ENCODE measurements at places on chromosomes 2 and 18.

GRCh38 chr2:7243276-7243675 lies 326.1 kb downstream of the RNF144A start:
- DNase-seq: no peak

DNA sequence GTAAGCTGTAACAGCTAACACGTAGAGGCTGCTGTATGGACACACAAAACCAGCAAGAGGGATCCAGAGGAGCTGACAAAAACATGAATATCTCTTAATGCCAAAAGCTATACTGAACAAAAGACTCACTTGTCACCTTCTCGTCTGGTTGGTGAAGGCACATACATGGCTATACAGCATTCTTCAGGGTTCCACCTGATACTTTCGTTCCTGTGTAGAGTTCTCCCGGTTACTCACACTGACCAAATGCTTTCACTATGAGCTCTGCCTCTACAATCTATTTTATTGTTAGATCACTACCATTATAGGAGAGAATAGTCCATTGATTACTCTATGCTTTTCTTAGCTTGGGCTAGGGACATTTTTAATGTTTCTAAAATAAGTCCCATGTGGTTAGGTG lies 193.1 kb downstream of the HNMT start:
- DNase-seq: no peak

DNA sequence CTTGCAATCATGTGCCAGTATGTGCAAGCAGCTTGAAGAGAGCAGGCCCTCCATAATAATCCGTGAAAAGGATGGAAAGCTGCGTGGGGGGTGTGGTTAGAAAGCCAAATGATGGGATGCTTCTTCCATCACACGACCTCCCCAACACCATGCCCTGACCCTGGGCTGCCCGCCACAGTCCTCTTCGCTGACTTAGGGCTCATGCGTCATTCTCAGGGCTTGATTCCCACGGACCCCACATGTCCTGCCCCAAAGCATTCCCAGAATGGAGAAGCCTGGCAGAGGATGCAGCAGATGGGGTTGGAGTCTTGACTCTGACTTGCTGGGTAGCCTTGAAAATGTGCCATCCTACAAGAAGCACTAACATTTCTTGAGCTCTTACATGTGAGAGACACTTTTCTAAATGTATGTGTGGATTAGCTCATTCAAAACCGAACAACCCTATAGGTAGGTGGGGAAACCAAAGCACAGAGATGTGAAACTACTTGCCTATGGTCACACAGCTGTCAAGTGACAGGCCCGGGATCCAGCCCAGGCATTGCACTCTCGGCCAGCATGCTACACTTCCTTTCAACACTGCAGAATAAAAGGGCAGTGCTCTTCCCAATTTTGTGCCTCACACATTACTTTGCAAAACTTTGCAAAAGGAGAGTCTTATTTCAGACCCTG lies 3.7 kb downstream of the TNS1 start:
- no peak for DNase-seq

DNA sequence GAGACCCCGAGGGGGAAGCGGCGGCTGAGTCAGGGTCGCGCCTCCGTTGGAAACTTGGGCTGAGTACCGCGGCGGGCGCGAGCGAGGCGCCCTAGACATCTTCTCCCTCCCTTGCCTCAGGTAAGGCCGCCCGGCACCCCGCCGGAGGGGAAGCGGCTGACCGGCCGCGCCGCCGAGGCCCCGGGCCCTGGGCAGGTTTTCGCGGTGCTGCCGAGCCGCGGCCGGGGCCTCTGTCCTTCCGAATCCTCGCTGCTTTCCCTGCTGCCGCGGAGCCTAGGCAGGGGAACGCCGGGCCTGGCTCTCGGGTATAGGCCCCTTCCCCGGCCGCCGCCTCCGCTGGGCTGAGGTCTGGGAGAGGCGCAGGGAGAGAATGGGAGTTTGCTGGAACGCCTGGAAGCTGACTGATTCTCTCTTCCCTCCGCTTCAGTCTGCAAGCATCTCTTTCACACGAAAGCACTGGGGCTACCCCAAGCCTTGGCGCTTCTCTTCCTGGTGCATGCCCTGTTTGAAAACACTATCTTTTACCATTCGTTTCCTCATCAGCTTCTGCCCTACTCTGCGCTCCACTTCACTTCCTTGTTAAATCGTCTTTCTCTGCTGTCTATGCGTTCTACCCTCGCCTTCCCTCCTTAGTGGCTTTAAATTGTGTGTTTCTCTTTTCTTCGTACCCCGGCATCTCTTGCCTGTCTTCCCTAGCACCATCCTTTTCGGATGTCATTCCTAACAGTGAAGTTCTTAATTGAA lies 652 bp downstream of the PPM1B start:
- DNase-seq: peak; percentile 31

GRCh38 chr2:2561346-2562095 lies 230.4 kb upstream of the MYT1L start:
- DNase-seq: no peak

GRCh38 chr2:154554046-154554445 lies 144.4 kb upstream of the KCNJ3 start:
- no peak for DNase-seq

DNA sequence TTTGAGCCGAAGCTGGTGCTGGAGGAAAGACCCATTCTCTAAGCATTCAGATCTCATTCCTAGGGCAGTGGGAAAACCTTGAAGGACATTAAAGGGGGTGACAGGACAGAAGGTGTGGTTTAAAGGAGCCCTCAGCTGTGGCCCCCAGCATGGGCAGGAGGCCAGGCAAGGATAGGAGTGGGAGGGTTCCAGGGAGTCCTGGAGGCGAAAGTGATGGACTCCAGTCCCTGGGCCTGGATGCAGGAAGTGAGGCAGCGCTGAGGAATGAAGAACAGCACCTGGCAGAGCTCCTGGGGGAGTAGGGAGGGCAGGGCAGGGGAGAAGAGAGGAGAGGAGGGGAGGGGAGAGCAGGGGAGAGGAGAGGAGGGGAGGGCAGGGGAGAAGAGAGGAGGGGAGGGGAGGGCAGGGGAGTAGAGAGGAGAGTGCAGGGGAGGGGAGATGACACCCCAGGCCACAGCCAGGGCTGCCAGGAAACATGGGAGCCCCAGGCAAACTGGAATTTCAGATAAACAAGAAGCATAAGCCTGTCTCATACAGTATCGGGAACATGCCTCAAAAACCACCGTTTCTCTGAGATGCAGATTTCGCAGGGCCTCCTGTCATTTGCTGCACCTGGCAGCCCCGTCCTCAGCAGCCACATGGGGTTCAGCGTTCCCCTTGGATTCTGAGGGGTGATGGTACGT lies 5.7 kb downstream of the RAMP1 start:
- DNase-seq: no peak

- DNase-seq: no peak
These were observed 10.7 kb downstream of the LPIN1 start for GRCh38 chr2:11757101-11757500.

- no peak for DNase-seq
These were observed 530.6 kb downstream of the CCDC85A start for GRCh38 chr2:56714400-56714799.

DNA sequence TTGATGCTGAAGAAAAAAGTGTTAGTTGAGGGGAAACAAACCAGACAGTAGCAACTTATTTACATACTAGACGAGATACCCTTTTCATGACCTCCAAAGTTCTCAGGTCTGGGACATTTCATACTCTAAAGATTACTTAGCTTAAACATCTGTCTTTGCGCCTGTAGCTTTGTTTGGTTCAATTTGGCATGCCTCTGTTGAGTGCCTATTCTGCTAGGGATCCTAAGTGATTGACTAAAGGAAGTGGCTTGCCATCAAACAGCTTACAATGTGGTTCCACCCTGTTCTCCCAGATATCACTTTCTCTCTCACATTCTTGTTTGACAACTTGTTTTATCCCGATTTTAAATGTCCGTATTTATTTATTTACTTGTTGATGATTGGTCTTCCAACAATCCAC lies 488.8 kb downstream of the PARD3B start:
- no peak for DNase-seq

GRCh38 chr18:75472906-75473305 lies 45.4 kb upstream of the SMIM21 start:
- DNase-seq: no peak

- no peak for DNase-seq
These were observed 34.9 kb downstream of the MEX3C start for GRCh38 chr18:51162617-51163016.

- DNase-seq: no peak
These were observed 515.0 kb upstream of the DDX18 start for GRCh38 chr2:117299451-117299850.

DNA sequence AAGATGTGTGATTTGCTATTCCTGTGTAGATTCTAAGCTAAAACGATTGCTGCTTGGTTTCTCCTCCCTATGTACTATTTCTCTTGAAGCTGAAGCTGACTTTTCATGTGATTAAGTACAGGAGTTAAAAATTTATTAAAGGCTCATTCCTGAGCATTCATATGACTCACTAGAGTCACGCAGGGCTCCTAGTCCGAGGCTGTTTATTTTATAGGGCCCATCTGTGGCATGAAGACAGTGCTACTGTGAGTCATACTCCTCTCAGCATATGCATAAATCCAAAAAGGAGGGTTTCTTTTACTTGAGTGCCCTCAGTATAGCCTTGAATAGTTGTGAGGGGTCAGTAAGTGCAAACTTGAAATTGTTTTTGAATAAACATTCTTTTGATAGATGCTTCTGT lies 378.8 kb downstream of the PTPRM start:
- no peak for DNase-seq

GRCh38 chr2:69786052-69786560 lies 43.4 kb upstream of the GMCL1 start:
- no peak for DNase-seq

GRCh38 chr2:136310797-136311603 lies 193.1 kb upstream of the CXCR4 start:
- no peak for DNase-seq

DNA sequence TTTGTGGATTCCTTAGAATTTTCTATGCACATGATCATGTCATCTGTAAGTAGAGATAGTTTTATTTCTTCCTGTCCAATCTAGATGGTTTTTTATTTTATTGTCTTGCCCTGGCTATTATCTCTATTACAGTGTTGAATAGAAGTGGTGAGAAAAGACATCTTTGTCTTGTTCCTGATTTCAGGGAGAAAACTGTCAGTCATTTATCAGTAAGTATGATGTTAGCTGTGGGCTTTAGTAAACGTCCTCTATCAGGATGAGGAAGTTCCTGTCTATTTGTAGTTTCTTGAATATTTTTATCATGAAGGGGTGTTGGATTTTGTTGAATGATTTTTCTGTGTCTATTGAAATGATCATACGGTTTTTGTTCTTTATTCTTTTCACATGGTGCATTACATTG lies 5.3 kb downstream of the PLEKHH2 start:
- DNase-seq: no peak

DNA sequence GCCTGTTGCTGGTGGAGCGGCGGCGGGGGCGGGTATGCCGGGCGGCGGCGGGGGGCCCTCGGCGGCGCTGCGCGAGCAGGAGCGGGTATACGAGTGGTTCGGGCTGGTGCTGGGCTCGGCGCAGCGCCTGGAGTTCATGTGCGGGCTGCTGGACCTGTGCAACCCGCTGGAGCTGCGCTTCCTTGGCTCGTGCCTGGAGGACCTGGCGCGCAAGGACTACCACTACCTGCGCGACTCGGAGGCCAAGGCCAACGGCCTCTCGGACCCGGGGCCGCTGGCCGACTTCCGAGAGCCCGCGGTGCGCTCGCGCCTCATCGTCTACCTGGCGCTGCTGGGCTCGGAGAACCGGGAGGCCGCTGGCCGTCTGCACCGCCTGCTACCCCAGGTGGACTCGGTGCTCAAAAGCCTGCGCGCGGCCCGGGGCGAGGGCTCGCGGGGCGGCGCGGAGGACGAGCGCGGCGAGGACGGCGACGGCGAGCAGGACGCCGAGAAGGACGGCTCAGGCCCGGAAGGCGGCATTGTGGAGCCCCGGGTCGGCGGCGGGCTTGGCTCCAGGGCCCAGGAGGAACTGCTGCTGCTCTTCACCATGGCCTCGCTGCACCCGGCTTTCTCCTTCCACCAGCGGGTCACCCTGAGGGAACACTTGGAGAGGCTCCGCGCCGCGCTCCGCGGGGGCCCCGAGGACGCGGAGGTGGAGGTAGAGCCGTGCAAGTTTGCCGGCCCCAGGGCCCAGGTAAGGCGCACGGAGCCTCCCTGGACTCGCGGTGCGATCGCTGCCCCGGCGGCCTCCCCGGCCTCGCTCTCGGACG lies 1.0 kb downstream of the ZCCHC2 start:
- DNase-seq: peak; percentile 63

DNA sequence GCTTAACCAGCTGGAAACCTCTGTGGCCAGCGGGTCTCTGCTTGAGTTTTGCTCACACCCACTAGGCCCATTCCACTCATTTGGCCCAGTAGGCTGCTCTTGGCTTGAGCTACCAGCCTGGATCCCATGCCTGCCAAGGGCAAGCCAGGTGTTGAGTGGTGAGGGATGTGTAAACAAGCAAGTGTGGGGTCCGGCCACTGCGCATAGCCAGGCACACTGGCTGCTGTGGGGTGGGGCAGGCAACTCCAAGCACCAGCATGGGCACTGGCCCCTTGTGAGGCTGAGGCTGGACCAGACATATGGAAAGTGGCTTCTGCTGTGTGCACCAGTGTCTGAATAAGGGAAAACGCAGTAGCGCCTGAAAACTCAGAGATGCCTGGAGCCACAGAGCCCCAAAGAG lies 732.7 kb downstream of the NR4A2 start:
- DNase-seq: no peak

GRCh38 chr2:46985512-46985911 lies 69.9 kb upstream of the MCFD2 start:
- no peak for DNase-seq

DNA sequence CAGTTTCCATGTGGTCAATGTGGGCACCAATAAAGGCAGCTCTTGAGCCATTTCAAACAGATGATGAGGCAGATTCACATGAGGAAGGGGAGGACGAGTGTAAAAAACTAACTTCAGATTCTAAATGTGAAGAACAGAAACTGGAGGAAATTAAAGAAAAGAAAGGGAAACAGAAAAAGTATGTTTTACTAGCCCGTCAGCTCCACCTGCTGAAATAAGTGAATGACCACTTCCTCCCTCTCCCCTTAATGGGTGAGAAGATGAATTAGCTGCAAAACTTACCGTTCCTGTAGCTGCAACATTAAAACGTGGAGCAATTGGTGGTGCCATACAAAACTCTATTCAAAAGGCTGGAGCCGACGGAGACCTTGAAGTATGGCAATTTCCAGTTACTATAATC lies 203.5 kb downstream of the UXS1 start:
- DNase-seq: no peak

GRCh38 chr2:128380961-128381938 lies 62.6 kb upstream of the HS6ST1 start:
- peak; percentile 13 for DNase-seq

DNA sequence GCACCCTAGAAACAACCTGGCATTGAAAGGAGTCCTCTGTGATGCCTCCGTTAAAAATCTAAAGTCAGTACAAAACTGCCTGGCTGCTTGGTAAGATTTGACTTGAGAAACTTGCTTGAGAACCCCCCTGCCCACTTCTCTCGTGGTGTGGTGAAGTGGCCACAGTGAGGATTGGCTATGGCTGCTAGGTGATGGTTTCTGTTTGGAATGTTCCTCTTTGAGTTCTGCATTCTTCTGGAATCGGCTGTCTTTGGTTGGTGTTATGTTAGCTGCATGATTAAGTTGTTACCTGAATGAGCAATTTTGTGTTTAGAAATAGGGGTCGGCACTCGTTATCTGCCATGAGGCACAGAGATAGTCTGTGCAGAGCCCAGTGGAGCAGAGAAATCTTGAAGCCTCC lies 21.7 kb upstream of the SAG start:
- DNase-seq: no peak

- DNase-seq: no peak
These were observed 52.0 kb downstream of the SLC4A5 start for GRCh38 chr2:74291218-74291544.

- DNase-seq: no peak
These were observed 237.7 kb downstream of the SEPTIN10 start for GRCh38 chr2:109376115-109376514.
